ENCODE measurements at places on chromosomes 3 and 15.

- no peak for DNase-seq
These were observed 81.4 kb downstream of the SERPINI1 start for GRCh38 chr3:167816953-167817352.

- DNase-seq = no peak
These were observed 170.3 kb downstream of the CHDH start for GRCh38 chr3:53675942-53676341.

DNA sequence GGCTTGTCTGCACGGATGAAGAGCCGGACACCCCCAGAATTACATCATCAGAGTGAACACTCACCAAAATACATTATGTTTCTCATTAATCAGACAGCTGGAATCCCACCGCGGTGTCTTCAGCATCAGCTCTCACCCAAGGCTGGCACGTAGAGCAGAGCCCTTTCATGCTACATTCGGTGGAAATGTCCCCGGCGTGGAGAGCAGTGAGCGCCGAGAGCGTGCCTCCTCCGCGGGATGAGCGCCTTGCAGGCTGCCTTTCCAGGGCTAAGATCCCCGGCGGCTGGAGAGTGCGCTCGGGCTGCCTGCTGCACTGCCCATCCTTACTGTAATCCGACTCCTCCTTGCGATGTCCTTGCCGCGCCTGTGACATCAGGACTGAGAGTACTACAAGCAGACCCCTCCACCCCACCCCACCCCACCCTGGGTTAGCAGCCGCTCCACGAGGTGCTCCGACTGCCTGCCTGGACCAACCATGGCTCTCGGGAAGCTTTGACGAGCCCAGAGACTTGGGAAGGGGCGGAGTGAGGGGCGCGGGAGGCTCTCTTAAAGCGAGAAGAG, at the start of gene ZNF385D:
Gene ZNF385D, minus strand, starts transcription at position 380 of the 561 bp plus-strand sequence. Its CDS starts 294 bp downstream, at position 86.
- DNase-seq = no peak

DNA sequence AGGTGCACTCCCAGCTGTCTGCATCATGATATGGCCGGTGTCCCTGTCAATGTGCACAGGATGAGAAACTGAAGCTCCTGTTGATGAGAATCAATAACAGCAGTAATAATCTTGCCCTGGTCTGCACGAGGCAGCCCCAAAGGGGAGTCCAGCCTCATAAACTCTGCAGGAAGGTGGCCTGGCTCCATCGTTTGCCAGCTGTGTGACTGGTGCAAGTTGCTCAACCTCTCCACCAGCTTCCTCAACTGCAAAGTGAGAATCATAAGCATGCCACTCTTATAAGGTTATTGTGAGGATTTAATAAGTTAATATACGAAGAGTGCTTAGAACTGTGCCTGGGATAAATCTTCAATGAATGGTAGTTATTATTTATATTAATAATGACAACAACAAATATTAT, 203.4 kb upstream of the HES1 start:
- no peak for DNase-seq

GRCh38 chr15:78372880-78373279, 32.7 kb downstream of the CRABP1 start:
- DNase-seq = no peak

GRCh38 chr3:141306276-141306675, 62.0 kb upstream of the ZBTB38 start:
- no peak for DNase-seq

DNA sequence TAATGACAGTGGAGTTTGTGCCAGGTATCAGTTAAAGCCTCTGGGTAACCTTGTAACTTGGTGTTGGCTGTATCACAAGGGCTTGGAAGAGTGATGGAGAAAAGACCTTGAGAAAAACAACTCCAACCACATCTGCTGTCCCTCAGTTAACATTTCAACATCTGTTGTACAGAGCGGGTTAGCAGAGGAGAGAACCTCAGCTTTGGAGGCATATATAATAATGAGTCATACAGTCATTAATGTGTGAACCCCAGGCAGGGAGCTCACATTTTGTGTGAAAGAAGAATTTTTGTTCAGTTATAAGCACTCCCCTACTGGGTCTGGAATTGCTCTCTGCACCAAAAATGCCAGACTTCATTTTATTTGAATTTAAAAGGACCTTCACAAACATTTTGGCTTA, 439.5 kb downstream of the PDCD6IP start:
- DNase-seq = no peak

DNA sequence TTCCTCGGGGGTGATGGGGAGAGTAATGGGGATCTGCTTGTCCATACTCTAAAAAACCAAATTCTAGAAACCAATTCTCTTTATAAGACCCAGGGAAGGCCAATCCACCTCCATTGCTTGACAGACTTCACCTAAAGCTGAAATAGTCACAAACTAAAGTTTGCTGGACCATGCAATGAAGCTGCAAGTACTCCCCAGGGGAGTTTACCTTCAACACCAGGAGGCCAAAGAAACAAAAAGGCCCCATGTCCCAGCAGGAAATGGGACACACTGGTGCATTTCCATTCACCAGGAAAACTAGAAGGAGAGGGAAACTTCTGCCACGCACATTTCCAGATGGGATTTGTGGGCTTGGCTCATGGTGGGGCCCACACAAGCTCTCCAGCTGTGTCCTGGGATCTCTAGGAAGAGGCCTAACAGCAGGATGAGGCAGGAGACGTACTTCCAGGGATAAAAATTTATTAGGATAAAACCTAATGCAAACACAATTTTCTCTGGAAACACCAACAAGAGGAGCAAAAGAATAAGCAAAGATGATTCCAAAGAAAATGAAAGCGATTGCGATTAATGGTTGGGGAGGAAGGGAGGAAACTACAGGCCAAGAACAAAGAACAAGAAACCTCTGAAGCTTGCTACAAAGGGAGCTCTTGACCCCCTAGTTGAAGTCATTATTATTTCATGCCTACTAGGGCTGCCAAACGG, 238.0 kb upstream of the LRTM1 start:
- no peak for DNase-seq

DNA sequence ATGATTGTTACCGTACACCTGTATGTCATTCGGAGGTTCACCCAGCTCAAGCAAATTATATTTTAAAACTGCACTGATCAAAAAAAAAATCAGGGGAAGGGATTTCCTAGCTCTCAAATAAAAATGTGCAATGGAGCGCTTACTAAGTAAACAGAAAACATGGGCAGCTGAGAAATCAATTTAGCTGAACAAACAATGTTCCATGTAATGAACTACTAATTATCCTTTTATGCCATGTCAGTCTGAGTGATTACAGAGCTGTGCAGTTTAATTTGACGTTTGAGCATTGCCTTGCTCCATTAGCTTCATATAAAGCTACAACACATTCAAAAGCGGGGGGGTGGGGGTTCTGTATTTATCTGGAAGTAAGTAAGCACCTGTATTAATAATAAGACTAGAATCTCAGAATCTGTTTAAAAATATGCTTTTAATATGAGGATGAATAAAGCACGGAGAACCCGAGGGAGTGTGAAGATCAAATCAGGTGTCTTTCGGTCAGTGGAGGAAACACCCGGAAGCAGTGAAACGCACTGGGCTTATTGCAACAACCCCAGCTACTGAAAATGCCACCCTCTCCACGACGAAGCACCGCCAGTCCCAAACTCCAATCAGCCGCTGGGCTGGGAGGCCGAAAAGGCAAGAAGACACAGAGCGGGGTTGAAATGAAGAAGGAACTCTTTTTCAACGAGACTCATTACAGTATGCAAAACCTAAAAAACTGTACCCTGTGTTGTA, 196.5 kb upstream of the ATP11B start:
- DNase-seq = no peak

GRCh38 chr3:175573226-175573625, 714.1 kb downstream of the NAALADL2 start:
- no peak for DNase-seq

DNA sequence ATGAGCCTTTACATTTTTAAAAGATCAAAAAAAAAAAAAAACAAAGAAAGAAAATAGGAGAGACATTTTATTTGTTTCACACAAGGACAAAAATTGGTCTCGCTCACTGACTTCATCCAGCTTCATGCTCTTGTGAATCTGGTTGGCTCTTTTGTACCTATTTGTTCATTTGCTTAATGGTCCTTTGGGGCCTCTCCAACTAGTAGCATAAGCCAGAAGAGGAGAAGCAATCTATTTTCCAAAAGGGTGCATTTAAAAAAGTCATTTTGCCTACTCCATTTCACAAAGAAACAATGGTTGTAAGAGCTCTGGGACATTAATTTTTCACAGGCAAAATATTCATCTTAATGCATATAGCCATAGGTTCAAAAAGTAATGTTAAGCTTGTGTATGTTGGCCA, 168.3 kb upstream of the ADAMTS9 start:
- no peak for DNase-seq

DNA sequence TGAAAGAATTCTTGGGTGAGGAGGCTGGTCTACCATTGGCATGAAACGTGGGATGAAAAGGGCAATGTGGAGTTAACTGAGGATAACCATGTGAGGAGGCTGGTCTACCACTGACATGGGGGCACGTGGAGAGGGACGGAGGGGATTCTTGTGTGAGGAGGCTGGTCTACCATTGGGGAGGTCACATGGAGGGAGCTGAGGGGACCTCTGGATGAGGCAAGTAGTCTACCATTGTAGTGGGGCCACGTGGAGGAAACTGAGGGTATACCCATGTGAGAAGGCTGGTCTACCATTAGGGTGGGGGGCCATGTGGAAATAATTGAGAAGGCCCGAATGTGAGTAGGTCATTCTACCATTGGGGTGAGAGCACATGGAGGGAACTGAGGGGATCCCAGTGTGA, 154.1 kb downstream of the FBLN2 start:
- DNase-seq = no peak

GRCh38 chr3:168806871-168807270, 711.1 kb upstream of the GOLIM4 start:
- DNase-seq = no peak

Data from T-helper 17 cell (primary cell).